ENCODE measurements at places on chromosomes 5 and 9.

- DNase-seq = no peak
Observed at GRCh38 chr5:72436796-72437471, 70.3 kb downstream of the ZNF366 start.

- DNase-seq = no peak
Observed at GRCh38 chr9:99155736-99156135, 50.8 kb downstream of the TGFBR1 start.

DNA sequence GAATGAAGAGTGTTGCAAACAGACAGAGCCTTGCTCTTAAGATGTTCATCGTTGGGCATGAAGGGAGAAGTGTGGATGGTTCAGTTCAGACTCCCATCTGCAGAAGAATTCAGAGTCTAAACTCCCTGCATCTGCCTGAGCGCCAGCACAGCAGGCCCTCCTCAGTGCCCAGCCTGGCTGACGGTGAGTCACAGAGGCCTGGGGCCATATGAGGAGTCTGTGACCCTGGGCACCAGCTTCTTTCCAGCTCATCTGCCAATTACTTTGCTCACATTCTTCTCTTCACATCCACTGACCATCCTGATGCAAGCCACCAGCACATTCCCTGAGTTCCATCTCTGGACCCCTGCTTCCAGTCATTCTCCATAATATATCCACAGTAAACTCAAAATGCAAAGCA, 401.1 kb upstream of the TRPC7 start:
- DNase-seq = no peak

DNA sequence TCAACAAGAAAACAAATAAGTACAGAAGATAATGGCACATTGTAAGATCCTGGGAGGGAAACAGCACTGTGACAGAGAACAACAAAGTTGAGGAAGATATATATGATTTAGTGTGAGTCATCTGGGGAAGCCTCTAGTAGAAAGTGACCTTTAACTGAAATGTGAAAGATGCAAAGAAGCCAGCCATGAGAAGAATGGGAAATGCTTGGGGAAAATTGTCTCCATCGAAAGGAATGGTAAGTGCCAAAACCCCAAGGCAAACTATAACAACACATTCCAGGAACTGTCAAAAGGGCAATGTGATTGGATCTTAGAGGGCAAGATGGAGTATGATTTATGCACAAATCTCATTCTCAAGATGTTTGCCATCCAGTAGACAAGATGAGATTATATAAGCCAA, 537.8 kb upstream of the BRINP1 start:
- no peak for DNase-seq

DNA sequence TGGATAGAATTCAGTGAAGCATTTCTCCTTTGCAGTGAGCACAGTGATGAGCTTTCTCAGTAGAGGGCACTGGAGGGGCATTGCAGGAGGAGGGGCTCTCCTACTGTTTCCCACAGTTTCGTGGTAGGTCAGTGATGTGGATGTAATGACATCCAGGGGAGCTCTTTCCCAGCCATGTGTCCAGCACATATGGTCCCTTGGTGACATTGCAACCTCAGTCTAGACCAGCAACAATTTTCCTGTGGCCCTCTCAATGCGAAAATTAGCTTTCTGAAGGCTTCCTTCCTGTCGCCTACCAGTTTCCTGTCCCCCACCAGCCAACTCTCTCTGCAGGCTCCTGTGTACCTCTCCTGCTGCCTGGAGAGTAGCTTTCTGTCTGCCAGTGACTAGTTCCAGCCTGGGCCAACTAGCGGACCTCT, 6.9 kb upstream of the PDCL start:
- DNase-seq = peak; percentile 86

DNA sequence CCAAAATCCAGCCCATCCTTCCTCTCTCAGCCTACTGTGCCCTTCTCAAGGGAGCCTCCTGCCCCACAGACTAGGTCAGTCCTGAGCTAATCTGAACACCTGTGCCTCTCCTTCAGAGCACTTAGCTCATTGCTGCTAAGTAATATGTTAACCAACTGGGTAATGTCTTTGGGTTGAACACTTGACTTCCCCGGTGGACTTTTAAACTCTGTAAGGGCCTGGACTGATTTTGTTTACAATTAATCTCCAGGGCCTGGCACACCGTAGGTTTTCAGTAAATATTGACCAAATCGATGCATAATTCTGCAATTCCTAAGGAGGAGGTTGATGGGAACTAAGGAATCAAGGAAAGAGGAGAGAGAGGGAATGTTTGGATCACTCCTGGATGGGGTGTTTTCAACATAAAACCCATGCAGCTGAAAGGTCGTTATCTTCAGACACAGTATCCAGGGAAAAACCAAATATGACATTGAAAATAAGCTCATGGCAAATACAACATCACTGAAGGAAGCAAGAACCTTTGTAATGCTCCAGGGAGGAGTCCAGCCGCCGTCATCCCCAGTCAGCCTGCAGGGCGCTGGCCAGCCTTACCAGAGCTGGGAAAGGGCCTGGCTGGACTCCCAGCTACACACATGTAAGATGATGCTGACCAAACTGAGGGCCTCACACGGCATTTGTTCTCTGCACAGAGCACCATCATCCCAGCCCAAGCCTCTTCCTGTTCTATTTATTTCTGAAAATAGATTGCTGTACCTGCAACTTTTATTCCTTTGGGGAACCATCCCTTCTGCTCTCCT, 166.3 kb downstream of the C5orf15 start:
- DNase-seq = peak; percentile 16

DNA sequence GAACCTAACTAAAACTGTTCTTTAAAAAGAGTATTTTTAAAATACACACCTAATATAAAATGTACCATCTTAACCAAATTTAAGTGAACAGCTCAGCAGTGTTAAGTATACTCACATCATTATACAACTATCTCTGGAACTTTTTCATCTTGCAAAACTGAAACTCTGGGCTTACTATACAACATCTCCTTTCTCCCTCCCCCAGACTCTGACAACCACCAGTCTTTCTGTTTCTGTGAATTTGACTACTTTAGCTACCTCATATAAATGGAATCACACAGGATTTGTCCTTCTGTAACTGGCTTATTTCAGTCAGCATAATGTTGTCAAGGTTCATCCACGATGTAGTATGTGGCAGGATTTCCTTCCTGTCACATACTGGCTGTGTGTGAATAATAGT, 93.5 kb downstream of the FOXD1 start:
- DNase-seq = no peak

GRCh38 chr5:115458003-115458409, 86.6 kb downstream of the FEM1C start:
- DNase-seq = no peak

DNA sequence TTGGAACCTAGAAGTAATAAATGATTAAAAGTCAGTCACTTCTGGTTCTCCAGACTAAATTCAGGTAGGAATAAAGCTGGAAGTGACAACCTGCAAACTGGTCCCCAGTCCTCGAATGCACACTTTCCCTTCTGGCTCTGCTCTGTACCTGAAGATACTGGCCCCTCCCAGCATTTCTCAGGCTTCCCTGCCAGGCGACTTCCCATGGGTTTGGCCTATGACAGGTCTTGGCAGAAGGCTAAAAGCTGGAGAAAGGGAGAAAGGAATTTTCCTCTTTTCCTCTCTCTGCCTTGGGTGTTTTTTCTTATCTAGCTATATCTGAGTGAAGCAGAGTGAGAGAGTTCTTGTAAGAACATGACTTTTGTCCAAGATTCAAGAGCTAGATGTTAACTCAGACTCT, 1005.7 kb downstream of the DTWD2 start:
- DNase-seq = no peak

GRCh38 chr9:108720191-108720642, 135.6 kb downstream of the ACTL7B start:
- no peak for DNase-seq

GRCh38 chr5:31806561-31806960, 167.6 kb downstream of the PDZD2 start:
- DNase-seq = peak; percentile 18

GRCh38 chr5:9877488-9877887, 247.3 kb upstream of the TAS2R1 start:
- no peak for DNase-seq

- peak; percentile 65 for DNase-seq
Observed at GRCh38 chr9:133855802-133856521, 117.8 kb upstream of the SARDH start.

- no peak for DNase-seq
Observed at GRCh38 chr9:114034661-114035062, 43.4 kb downstream of the AMBP start.

DNA sequence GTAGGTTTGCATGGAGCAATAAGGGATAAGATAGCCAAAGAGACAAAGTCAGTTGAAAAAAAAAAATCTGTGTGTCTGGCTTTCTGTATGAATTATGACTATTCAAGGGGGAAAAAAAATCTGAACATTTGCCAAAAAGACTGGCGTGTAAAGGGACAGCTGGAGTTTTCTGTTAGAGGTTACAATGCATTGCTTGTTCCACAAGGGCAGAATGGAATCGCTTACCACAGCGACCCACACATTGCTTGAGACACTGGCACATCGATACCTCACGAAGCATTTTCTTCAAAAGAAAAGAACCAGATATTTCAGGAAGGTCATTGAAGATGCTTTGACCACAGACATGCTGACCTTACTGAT, 327.8 kb downstream of the TMEM167A start:
- peak; percentile 56 for DNase-seq

DNA sequence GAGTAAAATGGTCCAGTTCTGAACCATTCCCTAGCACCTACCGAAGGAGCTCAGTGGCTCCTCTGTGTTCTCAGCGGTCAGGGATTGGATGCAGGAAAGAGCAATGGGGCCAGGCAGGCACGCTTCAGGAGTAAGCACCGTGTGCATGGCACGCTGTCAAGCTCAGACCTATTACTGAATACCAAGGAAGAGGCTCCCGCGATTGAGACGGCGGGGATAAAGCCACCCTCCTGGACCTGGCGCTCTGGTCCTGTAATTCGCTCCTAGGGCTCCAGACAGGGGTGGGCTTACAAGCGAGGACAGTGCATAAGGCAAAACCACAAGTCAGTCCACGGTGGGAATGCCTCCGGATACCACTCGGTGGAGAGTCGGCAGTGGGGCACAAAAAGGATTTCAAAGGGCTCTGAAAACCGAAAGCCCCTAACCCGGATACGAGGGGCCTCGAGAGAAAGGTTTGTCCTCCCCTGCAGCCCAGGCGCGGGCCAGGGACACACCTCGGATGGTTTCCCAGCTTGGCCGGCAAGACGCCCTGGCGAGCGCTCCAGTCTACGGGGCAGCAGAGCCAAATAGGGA, 988 bp downstream of the OXCT1 start:
- DNase-seq = peak; percentile 81

- no peak for DNase-seq
Observed at GRCh38 chr9:121317737-121318630, 50.0 kb downstream of the GSN start.

- no peak for DNase-seq
Observed at GRCh38 chr9:93217706-93218105, 33.8 kb downstream of the WNK2 start.

DNA sequence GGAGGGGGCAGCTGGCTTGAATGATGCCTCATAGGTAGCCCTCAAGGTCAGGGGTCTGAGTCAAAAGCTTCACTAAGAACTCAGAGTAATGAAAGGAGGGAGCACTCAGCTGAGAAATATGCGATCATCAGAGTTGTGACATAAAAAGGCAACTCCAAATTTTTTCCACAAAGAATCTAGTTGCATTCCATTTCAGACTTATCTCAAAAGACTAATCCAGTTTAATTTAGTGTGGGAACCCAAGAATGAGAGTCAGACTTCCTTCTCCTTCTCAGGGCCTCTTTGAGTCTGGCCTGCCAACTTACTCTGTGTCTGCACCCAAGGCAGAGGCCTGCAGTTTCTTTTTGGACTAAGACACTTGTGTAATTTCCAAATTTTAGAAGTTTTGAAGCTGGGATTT, 34.7 kb downstream of the GABRP start:
- peak; percentile 33 for DNase-seq

DNA sequence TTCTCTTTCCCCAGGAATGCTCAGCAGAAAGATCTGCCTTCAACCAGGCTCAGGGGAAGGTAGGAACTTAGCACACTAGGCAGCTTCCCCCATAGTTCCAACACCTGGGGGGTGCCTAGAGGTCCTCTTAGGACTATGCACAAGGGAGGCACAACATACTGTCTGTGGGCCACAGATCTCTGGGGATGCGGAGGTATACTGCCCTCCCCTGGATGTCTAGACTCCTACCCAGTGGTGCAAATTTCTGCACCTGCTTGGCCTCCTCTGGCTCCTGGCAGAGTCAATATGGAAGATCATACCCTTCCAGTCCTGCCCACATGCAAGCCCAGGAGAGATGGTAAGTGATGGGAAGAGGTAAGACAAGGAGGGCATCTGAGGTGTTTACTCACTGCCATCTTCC, 247.5 kb upstream of the DAPK1 start:
- no peak for DNase-seq

DNA sequence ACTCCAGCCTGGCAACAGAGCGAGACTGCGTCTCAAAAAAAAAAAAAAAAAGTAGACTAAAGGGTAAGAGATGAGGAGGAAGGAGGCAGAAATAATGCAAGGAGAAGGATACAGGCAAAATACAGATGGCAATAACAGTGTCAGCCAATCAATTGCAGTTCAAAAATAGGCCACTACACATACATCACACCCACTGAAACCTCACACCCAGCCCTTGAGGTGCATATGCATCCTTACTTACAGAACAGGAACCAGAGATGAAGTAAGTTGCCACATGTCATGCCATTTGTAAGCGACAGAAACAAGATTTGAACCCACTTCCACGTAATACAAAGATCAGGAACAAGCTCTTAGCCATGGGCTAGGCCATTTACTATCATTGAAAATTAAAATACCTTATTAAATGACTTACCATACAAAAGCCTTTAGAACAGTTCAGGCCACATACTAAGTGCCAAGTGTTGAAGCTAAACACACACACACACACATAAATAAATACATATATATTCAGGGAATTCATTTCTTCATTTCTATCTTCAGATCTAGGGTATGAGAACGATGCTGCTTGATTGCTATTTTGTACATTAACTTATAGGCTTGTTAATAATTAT, 98.4 kb downstream of the FNBP1 start:
- no peak for DNase-seq

DNA sequence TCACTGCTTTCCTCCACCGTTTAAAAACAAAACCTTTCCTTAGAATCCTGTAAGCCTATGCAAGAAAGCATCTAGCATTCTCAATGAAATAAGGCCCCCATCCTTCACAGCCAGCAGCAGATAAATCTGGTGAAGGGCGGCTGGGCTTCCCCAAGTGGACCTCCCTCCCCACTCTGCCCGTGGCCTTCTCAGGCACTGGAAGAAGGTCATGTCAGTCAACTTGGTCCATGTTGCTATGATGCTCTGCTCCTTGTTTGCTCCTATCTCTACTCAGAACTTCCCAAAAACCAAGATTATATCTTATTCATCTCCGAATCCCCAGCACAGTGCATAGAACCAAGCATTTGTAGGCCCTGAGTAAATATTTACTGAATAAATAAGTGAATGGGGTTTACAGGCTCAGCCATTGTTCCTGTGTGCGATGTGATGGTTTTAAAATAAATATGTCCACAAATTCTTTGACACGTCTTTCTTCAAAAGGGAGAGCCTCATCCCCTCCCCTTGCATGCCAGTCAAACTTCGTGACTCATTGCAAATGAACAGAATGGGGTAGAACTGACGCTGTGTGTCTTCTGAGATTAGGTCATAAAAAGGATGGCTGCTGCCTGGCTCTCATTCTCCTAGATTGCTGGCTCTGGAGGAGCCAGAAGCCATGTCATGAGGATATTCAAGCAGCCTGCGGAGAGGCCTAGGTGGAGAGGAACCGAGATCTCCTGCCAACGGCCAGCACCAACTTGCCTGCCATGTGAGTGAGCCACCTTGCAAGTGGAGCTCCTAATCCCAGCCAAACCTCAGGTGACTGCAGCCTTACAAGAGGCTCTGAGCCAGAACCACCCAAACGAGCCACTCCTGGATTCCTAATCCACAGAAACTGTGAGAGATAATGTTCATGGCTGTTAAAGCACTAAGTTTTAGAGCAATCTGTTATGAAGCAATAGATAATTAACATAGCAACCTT, 70.5 kb downstream of the MED27 start:
- no peak for DNase-seq

All from eye (tissue), 1 donor.